GM03348 (cell line): ENCODE measurements at places on chromosomes 1 and 21.
A peak's percentile ranks its signal among the peaks of the same experiment; 100 is the strongest.

- no peak for DNase-seq
Observed at GRCh38 chr1:32652244-32652962, 1.4 kb downstream of the RBBP4 start.

- no peak for DNase-seq
Observed at GRCh38 chr1:78318011-78318410, 172.8 kb upstream of the PTGFR start.

GRCh38 chr1:94783342-94784189, 36.6 kb upstream of the SLC44A3 start:
- peak; percentile 91 for DNase-seq

DNA sequence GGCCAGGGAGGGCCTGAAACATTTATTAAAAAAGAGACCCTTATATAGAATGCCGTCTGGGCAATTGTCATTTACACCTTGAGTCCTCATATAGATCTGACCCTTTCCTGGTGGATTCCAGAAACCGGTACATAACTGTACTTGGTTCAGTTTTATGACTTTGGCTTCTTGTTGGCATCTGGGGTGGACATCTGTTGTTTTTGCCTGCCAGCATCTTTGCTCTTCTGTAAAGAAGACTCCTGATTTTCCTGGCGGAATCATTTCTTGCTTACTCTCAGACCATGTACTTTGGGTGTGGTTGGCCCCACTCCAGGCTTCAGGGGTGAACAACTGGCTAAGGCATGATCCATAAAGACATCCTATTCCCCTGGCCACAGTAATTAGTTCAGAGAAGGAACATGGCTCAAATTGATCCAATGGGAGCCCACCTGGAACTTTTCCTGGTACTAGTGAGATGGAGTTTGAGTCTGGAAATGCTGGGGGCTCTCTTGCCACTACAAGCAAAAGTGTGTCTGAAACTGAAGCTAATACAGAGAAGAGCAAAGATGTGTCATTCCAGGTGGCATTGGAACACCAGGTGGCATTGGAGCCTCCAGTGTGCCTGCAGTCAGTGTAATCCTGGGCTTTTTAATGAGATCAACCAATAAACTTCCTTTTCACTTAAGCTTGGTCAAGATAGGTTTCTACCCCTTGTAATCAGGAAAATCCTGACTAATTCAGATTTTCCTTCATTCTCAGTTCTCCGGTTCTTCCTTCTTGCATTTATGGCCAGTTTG, 332.5 kb upstream of the CAMK1G start:
- no peak for DNase-seq

- DNase-seq: peak; percentile 85
Observed at GRCh38 chr1:235417086-235417697, 50.0 kb downstream of the TBCE start.

DNA sequence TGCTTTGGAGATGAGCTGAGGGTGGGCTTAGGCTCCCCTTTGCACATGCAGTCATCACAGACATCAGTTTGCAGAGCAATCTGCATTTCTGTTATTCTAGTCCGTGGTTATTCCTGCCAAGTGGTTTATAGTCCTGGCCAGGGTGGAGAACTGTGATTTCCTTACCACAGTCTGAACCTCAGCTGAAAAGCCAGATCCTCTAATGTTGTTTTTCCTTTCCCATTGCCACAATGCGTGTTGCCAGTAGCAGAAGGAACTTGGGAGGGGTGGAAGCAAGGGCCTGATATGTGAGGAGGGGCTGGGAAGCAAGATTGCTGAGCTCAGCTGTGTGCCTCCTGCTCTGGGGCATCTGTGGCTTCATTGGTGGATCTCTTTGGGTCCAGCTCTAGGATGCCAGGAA, 18.0 kb upstream of the ST3GAL3 start:
- DNase-seq: no peak

DNA sequence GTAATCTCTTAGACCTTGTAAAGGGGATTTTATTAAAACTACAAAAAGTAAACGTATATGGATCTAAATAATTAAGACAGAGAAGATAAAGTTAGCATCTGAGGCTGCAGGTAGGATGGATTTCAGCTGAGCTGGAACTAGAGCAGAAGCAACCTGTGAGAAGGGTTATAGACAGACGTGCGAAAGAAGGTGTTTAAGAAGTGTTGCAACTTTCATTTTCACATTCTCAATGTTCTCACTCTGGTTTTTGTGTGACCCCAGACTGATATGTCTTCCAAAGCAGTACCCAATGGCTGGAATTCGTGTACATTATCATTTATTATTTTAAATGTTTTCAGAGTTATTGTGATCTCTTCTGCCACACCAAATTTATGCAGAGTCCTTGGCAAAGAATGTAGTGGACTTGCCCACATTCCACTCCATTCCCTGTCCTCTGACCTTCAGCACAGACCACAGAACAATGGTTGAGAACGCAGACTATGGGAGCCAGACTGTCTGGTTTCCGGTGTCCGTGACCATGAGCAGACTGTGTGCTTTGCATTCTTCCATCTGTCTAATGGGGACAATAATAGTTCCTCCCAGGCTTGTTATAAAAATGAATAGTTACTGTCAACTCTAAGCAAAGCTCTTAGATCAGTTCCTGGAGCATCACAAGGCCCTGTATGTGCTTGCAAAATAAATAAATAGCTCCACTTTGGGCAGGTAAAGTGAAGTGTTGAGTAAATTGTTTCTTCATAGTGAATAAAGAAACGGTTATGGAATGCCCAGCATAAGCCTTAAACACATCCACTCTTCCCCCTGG, 140.6 kb upstream of the SAMSN1 start:
- DNase-seq: no peak
